Femur (tissue), 1 donor: ENCODE measurements at places on chromosomes 2 and 18.

- DNase-seq = no peak
Observed at GRCh38 chr2:17442334-17442733, 75.9 kb downstream of the RAD51AP2 start.

GRCh38 chr2:40302751-40303325, 149.1 kb downstream of the SLC8A1 start:
- DNase-seq = no peak

DNA sequence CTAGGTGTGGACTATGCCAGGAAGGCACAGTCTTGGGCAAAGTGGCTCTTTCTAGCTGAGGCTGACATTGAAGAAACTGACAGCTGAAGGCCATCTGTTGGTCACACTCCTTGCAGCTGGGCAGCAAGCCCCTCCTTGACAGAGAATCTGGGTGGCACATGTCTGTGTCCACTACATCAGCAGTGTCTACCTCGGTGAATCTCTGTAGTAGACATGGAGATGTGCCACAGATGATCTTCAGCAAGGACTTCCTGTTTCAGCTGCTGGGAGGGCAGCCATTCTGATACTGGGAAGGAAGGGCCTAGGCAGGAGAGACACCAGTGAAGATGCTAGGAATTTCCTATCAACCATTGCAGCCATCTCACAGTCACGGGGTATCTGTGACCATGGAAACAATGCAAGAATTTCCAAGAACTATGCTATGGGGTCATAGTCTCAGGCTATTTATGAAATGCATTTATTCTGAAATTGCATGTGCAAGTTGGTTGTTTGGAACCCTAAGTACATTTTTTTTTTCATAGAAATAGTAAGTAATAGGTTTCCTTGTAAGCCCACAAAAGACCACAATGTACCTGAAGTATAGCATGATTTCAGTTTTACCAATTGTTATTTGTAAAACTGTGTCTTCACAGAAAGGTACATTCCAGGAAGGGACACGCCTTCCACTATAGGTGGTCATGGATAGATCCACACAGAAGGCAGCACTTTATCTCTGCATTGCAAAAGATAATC, 63.8 kb upstream of the DARS1 start:
- DNase-seq = peak; percentile 63

DNA sequence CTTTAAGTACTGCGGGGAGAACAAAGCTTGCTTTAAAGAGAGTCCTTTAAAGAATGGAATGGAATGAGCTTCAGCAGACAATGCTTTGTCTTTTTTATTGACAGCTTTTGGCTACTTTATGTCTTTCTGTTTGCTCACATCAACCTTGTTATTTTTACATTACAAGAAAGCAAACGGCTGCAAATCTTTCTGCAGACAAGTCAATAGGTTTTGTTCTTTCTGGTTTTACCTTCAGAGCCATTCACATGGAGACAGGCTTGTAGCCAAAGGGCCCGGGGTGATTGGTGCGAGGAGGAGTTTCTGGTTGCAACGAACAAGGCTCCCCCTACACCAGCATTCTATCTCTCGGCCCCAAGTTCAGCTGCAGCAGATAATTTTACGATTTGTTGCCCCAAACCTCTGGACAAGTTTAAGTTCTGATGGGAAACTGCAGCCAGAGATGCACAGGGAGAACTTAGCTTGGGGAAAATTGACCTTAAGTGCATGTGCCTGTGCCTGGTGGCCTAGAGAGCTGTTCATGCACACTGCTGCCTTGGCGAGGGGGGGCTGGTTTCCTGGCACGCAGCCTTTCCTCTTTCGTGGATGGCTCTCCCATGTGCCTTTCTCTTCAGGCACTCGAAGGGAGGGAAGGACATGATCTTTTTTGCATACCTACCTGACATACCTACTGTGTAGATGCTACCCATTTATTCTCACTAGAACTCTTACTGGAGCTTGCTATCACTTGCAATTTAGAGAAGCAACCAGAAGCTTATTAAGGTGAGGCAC, 543.2 kb downstream of the DCDC2C start:
- no peak for DNase-seq

DNA sequence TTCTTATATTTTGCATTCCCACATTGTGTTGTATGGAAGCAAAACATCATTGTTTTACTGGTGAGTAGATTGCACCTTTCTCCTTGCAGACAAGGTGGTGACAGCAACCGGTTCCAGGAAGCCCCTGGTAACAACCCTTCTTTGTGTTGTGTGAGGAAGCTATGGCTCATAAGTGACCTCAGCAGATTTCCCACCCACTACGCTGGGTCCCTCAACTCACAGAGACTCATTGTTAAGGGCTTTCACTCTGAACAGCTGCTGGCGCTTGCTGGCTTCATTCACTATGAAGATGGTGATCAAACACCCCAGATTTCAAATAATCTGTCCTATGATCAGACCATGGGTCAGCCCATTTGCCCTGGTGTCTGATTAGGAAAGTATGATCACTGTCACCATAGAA, 53.4 kb downstream of the WIPF1 start:
- peak; percentile 31 for DNase-seq

DNA sequence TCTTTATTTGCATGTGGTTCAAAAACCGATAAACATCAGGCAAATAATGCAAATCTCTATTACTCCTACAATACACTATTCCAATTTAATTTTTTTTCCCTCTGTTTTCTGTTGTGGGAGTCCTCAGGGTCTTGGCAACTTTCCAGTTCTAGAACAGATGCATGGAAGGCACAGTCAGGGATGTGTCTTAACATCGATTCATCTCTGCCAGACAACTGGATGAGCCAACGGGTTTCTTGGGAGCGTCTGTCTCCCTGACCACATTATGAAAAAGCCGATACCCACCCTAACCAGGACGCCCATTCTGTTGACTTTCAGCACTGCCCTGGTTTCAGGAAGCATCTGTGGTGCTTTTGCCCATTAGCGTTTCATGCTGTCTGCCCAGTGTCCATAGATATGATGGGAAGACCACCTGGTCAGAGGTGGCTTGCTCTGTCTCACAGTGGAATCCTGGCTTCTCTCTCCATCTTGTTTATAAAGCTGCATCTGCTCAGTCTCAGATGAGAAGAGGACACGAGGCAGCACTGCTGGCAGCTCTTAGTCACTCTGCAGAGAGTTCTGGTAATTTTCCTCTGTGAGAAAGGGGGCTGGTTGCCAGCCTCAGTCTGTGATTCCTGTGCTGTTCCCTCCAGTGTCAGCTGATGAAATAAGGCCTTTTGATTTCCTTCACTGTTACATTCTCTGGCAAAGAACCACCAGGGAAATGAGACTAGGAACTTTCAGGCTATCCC, 57.9 kb upstream of the KCNE4 start:
- peak; percentile 88 for DNase-seq

DNA sequence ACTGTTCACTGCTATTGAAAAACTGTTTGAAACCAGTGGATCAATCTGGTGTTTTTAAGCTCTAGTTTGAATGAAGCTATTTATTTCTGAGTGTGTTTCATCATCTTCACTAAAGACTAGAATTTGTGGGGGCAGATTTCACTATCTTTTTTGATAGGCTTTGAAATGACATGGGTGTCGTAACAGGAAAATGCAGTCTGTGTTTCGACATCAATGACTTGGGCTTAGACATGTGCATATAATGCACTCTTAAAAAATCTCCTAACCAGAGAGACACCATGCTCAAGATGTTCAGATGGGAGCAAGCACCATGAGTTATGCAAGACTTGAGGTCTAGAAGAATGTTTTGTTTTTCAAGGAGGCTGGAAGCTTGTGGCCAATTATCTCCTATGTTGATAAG, 221.6 kb downstream of the GPD2 start:
- DNase-seq = no peak

DNA sequence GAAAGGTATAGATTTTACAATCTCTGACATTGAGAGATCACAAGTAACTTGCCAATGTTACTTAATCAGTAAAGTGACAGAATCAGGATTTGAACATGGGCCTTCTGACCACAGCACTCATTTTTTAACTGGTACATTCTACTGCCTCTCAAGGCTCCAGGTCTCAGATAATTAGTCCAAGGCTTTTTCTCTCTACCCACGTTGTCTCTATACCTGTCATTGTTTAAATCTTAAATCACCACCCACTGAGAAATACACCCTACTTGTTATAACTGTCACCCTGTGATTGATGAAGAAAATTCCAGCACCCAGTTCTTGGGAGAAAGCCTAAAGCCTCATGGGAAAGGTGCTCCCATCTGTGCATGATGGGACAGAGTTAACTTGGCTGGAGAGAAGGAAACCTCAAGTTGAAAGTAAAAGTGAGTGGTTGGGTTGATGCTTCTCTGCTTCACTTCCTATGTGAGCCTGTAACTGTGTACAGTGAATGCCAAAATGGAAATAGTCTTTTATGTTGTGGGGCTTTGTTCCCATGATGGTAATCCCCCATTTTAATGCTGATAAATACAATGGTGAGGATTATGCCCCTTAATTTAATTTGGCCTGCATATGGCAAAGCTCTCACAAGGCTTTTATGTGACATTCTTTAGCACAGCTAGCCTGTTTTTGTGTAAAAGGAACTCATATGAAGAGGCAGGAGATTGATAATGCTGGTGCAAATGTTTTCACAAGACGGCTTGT, 190.1 kb upstream of the SP5 start:
- DNase-seq = no peak

DNA sequence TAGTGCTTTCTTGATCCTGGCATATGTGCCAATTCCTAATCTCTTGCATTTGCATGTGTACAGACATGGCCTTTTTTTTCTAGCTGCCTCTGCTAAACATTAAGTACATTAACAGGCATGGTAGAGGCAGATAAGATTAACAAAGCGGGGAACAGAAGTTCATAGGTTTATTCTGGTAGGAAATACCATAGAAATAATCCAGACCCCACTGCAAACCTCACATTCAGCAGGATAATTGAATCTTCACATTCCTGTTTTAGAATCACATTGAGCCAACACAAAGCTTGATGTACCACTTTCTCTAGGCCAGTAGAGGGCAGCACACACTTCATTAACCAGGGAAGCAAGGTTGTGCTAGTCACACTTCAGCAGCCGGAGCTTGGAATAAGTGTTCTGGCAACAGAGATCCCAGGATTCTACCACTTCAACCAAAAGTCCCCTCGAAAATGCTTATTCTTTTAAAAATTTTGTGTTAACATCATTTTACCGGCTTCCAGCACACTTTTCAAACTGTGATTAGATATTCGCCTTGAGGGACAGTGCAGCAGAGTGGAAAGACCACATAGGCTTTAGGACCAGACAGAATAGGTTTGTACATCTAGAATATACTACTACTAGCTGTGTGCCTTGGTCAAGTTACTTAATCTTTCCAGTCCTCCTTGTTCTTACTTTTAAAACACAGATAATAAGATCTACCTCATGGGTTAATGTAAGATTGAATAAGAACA, 420.2 kb upstream of the CHST9 start:
- DNase-seq = peak; percentile 78

DNA sequence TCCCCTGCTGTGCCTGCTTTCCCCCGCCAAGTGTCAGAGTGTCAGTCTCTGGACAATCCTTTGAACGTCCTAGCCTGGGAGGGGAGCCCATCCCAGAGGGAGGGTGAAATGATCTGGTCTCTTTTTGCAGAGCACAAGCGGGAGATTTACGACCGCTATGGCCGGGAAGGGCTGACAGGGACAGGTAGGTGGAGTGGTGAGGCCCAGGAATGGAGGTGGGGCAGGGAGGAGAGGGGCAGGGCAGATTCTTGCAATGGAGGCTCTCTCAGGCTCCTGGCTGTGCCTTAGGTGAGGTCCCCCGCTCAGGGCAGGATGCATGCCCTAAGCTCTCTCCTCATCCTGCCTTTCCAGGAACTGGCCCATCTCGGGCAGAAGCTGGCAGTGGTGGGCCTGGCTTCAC, 2.4 kb downstream of the DNAJB2 start:
- DNase-seq = no peak

DNA sequence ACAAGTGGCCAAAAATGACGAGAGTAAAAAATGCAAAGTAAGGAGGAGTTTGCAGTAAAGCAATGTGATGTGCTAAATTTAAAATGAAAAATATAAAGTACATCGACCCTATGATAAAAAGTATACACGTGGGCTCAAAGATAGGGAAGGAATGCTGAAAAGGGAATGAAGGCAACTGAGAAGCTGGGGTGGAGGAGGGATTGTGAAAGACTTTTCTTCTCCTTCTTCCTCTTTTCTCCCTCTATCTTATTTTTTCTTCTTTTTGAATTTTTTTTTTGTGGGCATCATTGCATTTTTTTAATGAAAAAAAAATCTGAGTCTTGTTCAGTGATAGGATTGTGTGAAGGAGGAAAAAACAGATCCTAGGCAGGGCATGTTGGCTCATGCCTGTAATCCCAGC, 57.6 kb upstream of the STK17B start:
- DNase-seq = no peak

GRCh38 chr2:147543056-147543455, 301.8 kb upstream of the ACVR2A start:
- no peak for DNase-seq

DNA sequence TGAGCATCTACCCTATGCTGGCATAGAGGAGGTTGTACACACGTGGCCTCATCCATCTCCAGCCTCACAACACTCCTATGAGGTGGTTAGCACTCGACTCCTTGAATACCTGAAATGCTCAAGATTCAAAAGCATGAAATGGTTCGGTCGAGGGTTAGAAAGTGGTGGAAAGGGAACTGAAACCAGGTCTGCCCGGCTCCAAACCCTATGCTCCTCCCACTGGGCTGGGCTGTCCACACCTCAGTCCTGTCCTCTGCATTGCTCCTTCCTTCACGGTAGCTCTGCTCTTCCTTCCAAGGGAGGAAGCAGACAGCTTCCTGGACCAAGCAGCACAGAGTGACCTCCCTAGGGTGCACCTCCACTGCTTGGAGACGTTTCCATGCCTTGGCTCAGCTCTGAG, 565.2 kb upstream of the ID2 start:
- no peak for DNase-seq

- DNase-seq = no peak
Observed at GRCh38 chr2:189698020-189698887, 23.8 kb downstream of the ANKAR start.

DNA sequence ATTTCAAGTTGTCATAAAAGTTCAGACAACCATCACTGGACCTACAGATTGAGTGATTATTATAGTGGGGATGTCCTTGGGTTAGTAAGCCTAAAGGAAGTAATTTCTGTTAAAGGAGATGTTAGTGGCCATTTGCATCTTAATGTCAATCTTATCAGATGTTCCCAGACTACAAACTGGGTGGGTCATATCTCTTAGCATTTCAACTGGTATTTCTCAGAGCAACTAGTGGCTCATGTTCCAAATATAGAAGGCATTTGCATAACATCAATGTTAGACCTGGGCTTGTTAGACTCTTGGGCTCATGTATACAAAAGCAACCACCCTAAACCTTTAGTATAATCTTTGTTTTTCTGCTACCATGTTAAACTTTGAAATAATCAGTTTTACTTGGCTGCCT, 17.9 kb downstream of the PLEKHA3 start:
- DNase-seq = no peak

- DNase-seq = no peak
Observed at GRCh38 chr2:178450524-178450773, 526 bp downstream of the PRKRA start.

- no peak for DNase-seq
Observed at GRCh38 chr18:53254265-53254664, 914.3 kb downstream of the DCC start.

GRCh38 chr2:46480562-46480961, 1.2 kb downstream of the TMEM247 start:
- no peak for DNase-seq
